ENCODE measurements at places on chromosomes 6 and 20.

- DNase-seq, result no peak
Observed at GRCh38 chr6:25196464-25196863, 82.7 kb upstream of the CARMIL1 start.

GRCh38 chr20:50588034-50588736 lies 78.0 kb downstream of the PTPN1 start:
- peak; percentile 47 for DNase-seq

- DNase-seq, result no peak
Observed at GRCh38 chr6:61755739-61756138, 530.3 kb downstream of the KHDRBS2 start.

- no peak for DNase-seq
Observed at GRCh38 chr20:740162-740561, 28.1 kb downstream of the SLC52A3 start.

GRCh38 chr6:151142676-151143075 lies 97.1 kb upstream of the AKAP12 start:
- no peak for DNase-seq

DNA sequence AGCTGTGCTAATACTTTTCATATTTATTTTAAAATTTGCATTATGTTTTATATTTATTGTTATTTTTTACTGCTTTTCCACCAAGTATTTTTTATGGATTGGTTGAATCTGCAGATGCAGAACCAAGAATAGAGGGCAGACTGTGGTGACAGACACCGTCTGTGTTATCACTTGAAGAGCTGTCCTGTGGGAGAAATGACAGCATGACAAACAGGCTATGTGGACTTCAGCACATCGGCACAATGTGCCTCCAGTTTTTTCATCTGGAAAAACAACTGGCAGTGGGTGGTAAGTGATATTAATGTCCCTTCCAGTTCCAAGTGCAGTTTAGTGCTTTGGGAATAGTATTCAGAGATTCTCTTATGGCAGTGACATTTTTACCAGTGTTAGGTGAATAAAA lies 492.9 kb downstream of the PRKN start:
- DNase-seq, result no peak
